NK-92 treated with Interleukin-12 subunit alpha and Interleukin-12 subunit beta, amount 100 ng/mL, for 24 hours (cell line): ENCODE measurements at places on chromosomes 6 and 20.

GRCh38 chr6:108872141-108872557 is 23.9 kb downstream of the ARMC2 start:
- DNase-seq = no peak

GRCh38 chr6:107956586-107957307 is 1.3 kb downstream of the SEC63 start:
- no peak for DNase-seq

DNA sequence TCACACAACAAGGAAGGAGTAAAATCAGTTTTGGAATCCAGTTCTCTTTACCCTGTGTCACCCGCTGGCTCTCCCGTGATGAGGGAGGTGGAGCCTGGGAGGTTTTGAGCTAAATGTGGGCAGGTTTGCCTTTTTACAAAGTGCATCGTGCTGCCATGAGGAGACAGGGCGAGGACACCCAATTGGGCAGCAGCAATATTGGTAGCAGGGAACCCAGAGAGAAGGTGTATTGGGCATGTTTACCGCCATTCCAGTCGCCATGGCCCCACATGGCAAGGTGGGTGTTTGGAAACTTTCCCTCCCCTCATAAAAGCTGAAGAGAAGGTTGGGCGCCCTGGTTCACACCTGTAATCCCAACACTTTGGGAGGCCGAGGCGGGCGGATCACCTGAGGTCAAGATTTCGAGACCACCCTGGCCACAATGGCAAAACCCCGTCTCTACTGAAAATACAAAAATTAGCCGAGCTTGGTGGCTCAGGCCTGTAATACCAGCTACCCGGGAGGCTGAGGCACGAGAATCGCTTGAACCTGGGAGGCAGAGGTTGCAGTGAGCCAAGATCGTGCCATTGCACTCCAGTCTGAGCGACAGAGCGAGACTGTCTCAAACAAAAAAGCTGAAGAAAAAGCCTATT is 3.5 kb upstream of the UBE2V1 start:
- DNase-seq = no peak

GRCh38 chr6:89997456-89998445 is 103.5 kb downstream of the GJA10 start:
- DNase-seq = no peak

DNA sequence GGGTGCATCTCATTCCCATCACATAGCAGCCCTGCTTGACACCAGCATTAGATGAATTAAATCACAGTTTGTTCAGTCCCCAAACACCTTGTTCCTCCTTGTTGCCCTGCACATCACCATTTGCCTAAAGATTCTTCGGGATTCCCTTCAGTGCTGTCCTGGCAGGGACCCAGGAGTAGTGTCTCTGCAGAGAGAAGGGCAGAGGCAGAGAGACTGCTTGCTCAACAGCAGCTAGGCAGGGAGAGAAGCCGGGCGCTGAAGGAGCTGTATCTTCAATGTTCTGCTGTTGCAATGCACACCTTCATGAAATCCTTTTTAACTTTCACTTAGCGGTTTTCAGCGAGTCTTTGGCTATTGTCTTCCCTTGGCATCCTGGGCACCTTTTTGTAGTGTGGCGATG is 362.9 kb downstream of the FARS2 start:
- DNase-seq = no peak

GRCh38 chr6:46002264-46002663 is 13.4 kb downstream of the CLIC5 start:
- DNase-seq = no peak

DNA sequence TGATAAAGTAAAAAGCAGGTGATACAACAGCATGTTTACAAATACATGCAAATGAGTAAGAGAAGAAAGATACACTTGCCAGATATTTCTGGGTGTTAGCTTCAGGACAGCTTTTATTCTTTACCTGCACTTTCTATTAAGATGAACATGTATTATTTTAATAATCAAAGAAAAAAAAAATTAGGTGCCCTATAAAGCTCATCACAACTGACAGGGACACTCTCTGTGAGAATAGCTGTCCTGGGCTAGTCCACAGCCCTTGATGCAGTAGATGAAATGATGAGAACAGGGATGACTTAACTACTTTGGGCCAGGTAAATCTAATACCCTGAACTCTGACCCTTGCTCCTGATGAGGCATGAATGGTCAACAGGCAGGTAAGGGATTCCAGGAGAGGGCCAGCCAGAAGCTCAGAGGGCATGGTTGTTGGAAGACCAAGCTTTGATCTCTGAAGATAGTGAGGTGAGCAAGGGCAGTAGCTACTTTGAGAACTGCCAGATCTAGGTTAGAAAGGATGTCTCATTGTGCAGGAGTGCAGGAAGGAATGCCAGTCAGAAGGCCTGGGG is 15.6 kb downstream of the NSFL1C start:
- no peak for DNase-seq

DNA sequence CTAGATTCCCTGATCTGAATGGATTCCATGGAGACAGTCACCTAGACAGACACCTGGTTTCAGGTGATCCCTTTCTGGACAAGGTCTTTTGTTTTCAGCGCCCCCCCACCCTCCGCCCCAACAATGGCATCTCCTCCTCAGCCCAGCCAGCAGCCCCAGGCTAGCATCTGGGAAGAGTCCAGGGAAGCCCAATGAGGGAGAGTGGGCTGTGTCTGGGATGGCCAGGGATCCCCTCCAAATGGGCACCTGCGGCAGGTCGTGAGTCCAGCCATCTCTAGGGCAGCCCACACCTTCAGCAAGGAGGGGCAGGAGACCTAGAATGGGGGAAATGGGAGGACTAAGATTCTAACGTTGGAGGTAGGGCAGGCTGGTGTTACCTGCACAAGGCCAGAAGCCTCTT is 1.2 kb upstream of the SLC24A3 start:
- DNase-seq = no peak

DNA sequence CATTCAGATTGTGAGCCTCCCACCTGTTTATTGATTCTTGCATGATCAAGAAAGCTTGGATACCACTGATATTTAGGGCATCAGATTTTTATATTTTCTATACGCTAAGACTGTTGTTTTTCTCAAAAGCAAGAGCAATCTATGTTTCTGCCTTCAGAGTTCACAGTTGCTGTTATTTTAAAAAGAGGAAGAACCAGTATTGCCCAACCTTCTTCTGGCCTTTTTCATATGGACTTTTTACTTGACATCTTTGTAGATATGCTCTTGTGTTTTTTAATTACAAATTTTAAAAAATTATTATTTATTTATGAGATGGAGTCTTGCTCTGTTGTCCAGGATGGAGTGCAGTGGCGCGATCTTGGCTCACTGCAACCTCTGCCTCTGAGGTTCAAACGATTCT is 28.9 kb downstream of the SLC17A5 start:
- DNase-seq = no peak

GRCh38 chr6:163836876-163837690 is 422.6 kb downstream of the QKI start:
- no peak for DNase-seq
